Stimulated activated CD8-positive, alpha-beta memory T cell treated with anti-CD3 and anti-CD28 coated beads, Interleukin-12 subunit alpha, Interleukin-12 subunit beta, amount 100 ng/mL, for 1 hour (primary cell): ENCODE measurements at places on chromosomes 4 and X.

- DNase-seq: no peak
Measured at GRCh38 chr4:72786401-72786990, 217.5 kb upstream of the ADAMTS3 start.

GRCh38 chr4:188439641-188440311, 300.5 kb downstream of the TRIML1 start:
- no peak for DNase-seq

DNA sequence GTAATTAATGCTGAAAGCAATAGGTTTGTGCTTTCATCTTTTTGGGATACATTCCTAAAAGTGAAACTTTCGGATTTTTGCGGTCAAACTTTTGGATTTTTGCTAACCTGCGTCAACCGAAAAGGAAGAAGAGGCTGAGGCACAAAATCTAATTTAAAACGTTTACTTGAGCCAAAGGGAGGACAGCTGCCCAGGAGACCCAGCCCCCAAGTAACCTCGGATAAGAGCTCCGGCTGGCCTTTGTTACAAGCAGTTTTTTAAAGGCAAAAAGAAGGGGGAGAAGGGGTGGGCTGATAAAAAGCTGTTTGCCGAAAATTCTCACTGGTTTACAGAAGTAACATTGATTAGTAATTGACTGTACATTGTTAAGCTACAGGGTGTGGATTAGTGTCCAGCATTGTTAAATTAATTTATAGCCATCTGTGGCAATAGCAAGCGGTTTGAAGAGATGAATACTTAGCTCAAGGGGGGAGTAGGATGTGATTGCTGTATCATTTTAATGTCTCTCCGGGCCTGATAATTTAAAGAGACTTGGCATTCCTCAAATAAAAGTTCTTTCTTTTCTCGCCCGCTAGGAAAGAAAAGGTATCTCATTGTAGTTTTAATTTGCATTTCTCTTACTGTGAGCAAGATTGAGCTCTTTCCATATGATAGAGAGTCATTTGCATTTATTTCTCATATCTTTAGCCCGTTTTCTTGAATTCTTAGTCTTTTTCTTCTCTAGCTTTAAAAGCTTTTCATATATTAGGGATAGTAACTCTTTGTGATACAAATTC, 59.1 kb upstream of the USP9X start:
- no peak for DNase-seq

GRCh38 chrX:34884817-34885216, 57.8 kb upstream of the FAM47B start:
- DNase-seq: no peak

GRCh38 chr4:124694946-124695598, 17.5 kb downstream of the ANKRD50 start:
- no peak for DNase-seq

DNA sequence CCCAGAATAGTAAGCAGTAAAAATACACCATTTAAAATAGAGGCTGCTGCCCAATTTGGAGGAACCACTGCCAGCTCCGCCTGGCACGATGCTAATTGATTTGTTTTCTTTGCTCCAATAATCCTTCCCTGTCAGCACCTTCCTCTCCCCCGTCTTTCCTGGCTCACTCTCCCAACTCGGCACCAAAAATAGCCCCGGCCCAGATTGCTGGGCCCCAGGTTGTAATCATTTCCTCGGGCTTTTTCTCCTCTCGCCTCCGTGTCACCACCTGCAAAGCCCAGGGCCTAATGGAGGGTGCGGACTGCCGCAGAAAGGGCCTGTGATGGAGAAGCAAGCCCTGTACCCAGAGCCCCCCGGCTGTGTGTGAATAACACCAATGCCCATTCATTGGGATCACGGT, 197.6 kb upstream of the PSAPL1 start:
- DNase-seq: no peak

- DNase-seq: no peak
Measured at GRCh38 chrX:134006484-134007161, 21.2 kb upstream of the GPC3 start.

DNA sequence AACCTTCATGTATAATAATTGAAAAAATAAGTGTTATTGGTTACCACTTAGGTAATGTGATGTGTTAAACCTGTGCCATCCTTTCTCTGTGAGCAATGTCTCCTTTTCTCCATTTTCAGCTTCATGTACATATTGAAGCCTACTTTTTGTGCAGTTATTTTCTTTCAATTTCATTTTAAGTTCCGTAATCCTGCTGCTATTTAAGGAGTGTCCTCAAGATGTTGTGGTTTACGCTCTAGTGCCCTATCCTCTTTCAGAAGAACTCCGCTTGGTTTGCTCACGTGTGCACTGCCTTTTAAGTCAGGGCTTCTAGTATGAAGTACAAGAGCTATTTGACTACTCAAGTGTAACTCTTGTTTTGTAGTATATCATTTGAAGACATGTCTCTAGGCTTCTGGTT, 2253.2 kb upstream of the TENM3 start:
- DNase-seq: no peak

- no peak for DNase-seq
Measured at GRCh38 chr4:170741856-170742255, 652.1 kb upstream of the AADAT start.
